Inflammatory macrophage treated with lipopolysaccharide for 1 hour (primary cell): ENCODE measurements at places on chromosomes 7 and 10.

GRCh38 chr10:113856563-113856962 lies 2.1 kb downstream of the NHLRC2 start:
- DNase-seq, result no peak

DNA sequence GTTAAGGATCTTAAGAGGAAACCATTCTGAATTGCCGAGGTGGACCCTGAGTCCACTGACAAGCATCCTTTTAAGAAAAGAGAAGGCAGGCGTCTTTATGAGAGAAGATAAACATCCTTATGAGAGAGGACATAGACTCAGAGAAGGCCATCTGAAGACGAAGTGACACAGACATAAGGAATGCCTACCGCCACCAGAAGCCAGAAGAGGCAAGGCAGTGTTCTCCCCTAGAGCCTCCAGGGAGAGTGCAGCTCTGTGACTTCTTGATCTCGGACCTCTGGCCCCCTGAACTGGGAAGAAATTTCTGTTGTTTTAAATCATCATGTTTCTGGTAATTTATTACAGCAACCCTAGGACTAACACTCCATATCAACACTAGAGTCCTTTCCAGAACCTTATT lies 25.2 kb upstream of the ING3 start:
- DNase-seq, result no peak

DNA sequence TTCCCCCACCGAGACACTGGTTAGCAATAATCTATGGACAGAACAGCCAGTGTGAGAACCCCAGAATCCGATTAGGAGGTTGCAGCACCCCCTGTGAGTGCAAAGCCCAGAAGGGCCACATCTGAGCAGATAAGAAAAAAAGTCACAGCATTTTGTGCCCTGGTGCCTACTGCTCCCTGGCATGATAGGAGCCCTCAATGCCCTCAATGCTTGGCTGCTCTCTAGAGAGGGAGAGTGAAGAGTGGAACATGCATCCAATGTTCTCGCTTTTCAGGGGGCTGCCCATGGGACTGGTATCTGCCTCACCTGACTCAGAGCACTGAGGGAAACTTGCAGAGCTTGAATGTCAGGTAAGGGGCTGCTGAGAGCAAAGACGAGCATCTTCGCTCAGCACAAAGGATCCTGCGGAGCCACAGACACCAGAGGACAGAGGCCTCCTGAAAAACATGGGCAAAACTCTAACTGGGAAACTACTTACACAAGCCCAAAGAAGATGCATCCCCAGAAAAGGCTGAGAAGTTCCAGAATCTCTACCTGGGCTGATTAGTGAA lies 98.0 kb upstream of the FAM20C start:
- no peak for DNase-seq

DNA sequence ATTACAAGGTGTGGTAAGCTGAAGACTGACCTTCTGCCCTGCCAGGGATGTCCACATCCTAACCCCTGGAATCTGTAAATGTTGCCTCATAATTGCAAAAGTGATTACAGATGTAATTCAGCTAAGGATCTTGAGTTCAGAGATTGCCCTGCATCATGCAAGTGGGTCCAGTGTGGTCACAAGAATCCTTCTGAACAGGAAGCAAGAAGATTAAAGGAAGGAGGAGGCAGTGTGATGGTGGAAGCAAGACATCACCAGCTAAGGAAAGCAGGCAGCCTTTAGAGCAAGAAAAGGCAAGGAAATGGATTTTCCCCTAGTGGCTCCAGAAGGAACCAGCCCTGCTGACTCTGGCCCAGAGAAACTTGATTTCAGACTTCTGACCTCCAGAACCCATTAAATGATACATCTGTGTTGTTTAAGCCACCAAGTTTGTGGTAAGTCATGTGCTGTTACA lies 78.1 kb downstream of the USP6NL start:
- peak; percentile 50 for DNase-seq

- no peak for DNase-seq
Measured at GRCh38 chr7:135755351-135755753, 6.7 kb upstream of the FAM180A start.

- DNase-seq, result no peak
Measured at GRCh38 chr7:125847692-125848091, 918.1 kb upstream of the POT1 start.

- no peak for DNase-seq
Measured at GRCh38 chr10:37957841-37958240, 18.6 kb downstream of the ZNF25 start.

DNA sequence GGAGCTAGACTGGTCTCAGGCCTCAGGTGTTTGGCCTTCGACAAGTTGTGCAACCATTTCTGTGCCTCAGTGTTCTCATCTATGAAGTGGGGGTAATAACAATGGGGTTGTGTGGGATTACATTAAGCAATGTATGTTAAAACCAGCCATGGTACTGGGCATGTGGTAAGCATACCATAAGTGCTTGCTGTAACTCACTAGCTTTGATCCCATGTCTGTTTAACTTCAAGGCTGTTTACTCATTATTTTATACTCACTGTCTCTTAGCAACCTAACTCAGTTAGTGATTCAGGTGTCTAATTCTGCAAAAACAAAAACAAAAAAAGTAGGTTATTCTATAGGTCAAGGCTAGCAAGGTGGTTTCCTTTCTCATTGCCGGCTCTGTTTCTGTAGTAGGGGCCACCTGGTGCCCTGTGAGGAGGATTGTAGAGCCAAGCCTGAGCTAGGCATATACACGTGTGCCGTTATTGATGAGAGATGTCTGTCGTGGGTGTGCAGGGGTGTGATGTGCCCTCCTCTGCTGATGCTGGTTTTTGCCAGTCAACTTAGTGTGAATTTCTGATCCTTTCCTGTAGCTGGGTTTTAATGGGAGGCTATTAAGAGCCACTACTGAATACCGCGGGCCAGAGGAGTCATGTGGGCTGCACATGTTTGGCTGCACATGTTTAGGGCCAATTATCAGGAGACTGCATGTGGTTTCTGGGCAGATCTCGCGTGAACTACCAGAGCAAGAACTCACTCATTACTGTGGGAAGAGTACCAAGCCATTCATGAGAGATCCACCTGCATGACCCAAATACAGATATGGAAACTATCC lies 56.2 kb downstream of the EEPD1 start:
- DNase-seq, result no peak

DNA sequence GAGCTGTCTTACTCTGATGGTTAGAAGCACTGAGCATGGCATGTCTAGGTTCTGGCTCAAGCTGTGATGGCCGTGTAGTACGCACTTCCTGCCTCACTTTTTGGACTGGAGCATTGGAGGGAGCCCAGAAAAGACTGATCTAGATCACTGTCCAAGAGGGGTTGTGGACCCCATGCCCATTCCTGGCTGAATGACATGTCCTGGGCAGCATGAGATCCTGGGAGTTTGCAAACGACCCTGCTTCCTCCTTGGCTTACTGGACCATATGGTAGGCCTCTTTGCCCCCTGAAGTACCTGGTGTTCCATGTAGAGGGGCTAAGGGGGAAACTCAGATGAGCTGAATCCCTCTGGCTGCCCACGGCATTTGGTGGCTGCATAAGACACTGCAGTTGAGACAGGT lies 36.7 kb downstream of the ARHGAP22 start:
- DNase-seq, result no peak

DNA sequence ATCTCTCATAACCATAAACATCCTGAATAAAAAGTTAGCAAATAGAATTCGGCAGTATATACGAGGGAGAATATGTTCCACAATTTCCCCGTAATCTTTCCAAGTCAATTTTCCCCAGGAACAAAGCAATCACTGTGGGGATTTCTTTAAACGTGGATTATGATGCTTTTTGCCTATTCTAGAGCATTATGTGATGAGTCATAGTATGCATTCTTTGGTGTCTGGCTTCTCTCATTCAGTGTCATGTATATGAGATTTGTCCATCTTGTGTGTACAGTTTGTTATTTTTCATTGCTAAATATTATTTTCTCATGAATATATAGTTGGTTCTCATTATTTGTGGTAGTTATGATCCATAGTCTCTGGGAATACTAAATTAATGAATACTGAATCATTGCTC lies 9.9 kb upstream of the OR9A4 start:
- no peak for DNase-seq

- no peak for DNase-seq
Measured at GRCh38 chr10:128896116-128896795, 570.8 kb upstream of the MGMT start.

GRCh38 chr7:139575338-139575680 lies 51.8 kb downstream of the CLEC2L start:
- DNase-seq, result no peak

- DNase-seq, result no peak
Measured at GRCh38 chr7:91915401-91916050, 25.1 kb upstream of the AKAP9 start.

DNA sequence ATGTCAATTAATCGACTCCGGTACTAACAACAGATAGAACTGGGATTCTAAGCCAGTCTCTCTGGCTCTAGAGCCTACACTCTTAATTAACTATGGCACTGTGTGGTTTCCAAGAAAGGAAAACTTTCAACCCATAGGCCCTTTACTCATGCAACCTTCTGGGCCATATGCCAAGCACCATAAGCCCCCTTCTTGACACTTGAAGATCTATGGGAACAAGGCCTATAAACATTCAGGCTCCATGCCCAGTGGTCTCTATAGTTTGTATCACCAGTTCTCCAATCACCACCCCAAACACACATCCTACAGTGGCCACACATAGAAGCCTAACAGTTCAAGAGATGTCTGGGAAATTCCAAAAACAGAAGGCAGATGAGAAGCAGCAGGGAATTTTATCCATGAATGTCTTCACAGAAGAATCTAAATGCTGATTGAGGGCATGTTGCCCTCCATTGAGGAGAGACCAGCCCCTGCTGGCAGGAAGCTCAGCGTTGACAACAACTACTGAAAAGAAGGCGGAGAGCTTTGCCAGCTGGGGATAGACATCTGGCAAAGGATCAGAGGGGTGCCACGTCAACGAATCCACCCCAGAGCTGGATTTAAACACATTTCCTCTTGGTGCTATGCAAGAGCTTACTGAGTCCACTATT lies 64.4 kb downstream of the GRM3 start:
- DNase-seq, result no peak

GRCh38 chr10:47331954-47332353 lies 9.7 kb downstream of the GDF2 start:
- no peak for DNase-seq

DNA sequence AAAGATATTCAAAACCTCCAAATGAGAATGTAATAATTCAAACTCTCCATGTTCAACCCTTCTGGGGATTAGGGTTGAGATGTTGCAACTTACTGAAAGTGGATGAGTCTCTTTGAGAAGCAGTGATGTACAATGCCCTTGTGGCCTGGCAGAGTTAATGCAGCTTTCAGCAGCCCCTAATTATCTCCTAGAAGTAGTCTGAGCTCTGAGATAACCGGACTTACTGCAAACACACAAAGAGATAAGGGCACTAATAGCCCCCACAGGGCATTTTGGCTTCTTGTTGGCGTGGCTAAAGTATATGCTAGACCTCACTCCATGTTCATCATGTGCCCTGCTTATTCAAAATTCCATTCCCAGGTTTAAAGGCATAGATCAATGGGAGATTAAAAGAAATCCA lies 404.7 kb downstream of the NEBL start:
- DNase-seq, result no peak

DNA sequence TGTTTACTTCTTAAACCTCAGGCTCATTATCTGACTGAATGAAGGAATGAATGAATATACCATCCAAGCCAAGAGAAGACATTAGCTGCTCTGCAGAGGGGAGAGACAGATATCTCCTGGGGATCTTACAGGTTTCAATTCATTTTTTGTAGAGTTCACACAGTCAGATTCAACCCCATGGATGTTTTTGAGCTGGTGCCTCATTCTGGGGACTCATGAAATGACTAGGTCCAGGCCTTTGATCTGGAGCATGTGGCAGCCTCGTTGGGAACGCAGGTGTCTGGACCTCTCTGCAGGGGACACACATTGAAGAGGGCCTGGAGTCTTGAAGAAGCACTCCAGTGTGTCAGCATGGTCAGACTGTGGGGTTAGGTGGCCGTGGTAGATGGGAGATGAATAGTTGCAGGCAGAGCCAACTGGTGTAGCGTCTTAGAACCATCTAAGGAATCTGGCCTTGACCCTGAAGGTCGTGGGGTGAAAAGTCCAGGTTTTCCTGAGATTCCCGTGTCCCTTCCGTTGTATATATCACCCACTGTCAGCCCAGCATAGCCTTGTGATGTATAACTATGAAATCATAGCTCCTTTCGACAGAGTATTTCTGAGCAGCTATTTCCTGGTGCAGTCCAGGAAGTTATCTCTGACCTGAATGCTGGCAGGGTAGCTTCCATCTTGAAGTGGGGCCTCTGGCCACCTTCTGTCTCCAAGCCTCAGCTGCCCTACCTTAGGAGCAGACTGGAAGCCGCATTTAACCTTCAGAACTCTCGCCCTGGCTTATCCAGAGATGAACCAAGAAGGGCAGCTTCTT lies 22.3 kb downstream of the BTBD16 start:
- no peak for DNase-seq

GRCh38 chr10:17028798-17029197 lies 100.8 kb downstream of the CUBN start:
- DNase-seq, result peak; percentile 67

DNA sequence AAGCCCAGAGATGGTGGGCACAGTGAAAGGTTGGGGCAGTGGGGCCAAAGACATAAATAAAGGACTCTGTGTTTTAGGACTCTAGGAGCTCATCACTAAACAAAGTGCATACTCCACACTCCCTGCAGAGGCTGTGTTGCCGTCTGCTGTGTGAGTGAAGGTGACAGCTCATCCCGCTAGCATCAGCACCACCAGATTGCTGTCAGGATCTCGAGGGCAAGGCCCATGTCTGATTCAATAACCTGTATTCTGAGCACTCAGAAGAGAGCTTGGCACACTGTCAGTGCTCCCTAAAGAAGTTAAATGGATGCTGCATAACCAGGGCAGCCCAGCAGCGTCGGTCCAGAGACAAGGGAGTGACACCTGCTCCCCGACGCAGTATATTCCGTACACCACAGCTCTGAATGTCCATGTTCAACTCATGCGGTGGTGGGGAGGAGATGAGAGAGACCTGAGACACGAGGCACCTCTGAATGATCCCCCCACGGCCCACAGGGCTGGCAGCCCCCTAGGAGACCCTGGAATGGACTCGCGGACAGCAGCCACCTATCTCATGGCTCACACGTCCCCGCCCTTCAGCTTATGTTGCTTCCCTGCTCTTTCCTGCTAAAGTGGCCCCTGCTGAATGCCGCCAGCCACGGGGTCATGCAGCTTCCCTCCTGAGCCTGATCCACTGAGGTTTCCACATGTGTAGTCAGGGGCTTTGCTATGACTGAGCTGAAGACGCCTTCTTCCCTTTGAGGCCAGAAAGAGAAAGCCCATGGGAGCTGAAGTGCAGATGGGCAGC lies 132.7 kb upstream of the KCNMA1 start:
- no peak for DNase-seq

- no peak for DNase-seq
Measured at GRCh38 chr10:22218448-22218847, 633 bp upstream of the EBLN1 start.

- DNase-seq, result no peak
Measured at GRCh38 chr7:83866582-83866981, 217.6 kb upstream of the SEMA3E start.

- no peak for DNase-seq
Measured at GRCh38 chr10:88207121-88207546, 343.7 kb downstream of the PTEN start.

- DNase-seq, result no peak
Measured at GRCh38 chr7:24733414-24734060, 23.7 kb downstream of the GSDME start.

- peak; percentile 86 for DNase-seq
Measured at GRCh38 chr10:121709675-121710073, 111.4 kb upstream of the FGFR2 start.

GRCh38 chr10:130212746-130213145 lies 76.6 kb downstream of the GLRX3 start:
- DNase-seq, result no peak
